ENCODE measurements at places on chromosomes 12 and 14.

DNA sequence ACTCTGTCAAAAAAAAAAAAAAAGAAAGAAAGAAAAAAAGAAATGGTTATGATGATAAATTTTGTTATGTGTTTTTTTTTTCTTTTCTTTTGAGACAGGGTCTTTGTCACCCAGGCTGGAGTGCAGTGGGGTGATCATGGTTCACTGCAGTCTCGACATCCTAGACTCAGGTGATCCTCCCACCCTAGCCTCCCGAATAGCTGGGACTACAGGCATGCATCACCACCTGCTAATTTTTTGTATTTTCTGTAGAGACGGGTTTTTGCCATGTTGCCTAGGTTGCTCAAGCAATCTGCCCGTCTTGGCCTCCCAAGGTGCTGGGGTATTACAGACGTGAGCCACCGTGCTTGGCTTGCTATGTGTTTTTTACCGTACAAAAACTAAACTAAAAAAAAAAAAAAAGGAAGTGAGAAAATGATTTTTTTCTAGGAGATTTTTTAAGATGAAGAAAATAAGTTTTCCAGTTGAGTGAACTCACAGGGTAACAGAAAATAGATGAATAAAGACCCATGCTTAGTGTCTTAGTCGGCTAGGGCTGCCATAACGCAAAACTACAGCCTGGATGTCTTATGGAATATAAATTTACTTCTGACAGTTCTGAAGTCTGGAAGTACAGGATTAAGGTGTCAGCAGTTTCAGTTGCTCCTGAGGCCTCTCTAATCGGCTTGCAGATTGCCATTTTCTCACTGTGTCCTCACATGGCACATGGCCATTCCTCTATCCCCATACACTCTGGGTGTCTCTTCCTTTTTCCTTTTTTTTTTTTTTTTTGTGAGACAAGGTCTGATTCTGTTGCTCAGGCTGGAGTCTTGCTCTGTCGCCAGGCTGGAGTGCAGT, 13.2 kb upstream of the APOF start:
- no peak for DNase-seq

DNA sequence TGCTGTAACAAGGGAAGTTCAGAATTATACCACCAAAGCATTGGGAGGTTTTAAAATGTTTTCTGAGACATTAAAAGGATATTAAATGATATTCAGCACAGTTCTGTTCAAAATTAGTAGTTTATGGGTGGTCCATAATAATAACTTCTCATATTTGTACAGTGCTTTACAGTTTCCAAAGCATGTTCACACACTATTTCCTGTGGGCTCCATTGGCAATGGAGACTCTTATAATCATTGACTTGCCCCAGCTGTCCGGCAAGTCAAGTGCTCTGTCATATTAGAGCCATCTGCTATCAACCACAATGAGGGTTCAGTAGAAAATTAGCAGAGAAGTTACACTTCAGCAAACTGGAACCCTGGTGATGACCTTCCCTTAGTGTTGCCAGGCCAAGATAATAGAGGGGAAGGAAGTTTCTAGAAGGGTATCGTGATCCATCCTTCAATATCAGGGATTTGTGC, 526.6 kb upstream of the CCDC196 start:
- peak; percentile 47 for DNase-seq

- no peak for DNase-seq
These were observed 80.0 kb downstream of the IFNG-AS1 start for GRCh38 chr12:68069275-68069674.

GRCh38 chr12:128699106-128699505, 124.7 kb downstream of the SLC15A4 start:
- DNase-seq = no peak

- no peak for DNase-seq
These were observed 62.3 kb downstream of the FZD10 start for GRCh38 chr12:130224613-130225012.

- no peak for DNase-seq
These were observed 43.1 kb downstream of the STX2 start for GRCh38 chr12:130795906-130796305.

DNA sequence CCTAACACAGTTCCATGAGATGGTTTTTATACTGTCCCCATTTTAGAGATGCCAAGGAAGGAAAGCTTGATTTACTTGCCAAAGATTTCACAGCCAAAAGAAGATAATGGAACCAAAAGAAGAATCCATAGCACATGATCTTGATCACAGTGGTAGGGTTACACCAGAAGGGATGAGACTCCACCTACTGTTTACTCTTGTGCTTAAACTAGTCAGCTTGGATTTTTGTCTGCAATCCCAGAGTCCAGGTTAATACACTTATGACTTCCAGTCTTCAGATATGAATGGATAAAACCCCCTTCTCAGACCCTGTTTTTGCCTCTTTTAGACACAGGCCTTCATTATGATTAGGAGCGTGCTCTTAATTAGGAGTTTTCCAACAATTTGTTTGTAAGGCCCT, 454.2 kb downstream of the AEBP2 start:
- DNase-seq = peak; percentile 9

- DNase-seq = no peak
These were observed 943.2 kb downstream of the TMTC2 start for GRCh38 chr12:83629931-83630330.

DNA sequence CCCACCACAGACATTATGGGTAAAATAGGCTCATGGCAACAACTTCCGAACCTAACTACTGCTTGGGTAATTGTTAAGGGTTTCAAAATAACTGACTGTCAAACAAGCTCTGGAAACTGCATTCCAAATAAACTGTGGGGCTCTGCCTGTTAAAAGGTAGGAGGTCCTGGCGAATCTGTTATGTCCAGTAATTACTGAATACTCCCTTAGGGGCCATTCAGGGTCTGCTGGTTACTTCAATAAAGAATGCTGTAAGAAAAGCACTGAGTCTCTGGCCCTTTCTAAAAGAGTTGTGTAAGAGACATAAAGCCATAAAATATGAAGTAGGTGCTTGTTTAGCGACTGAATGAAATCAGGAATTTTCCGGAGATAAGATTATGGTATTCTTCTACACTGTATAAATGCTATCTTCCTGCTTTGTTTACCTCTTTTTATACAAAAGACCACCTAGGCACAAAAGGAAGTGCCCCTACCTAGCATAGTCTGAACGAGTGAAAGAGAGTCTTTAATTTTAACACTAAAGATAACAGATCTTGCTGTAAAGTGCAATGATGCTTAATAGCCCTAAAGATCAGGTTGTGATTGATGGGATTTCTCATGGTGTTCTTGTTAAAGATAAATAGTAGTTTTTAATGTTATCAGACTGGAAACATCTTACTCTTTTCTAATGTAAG, 127.8 kb downstream of the FBXL14 start:
- no peak for DNase-seq

DNA sequence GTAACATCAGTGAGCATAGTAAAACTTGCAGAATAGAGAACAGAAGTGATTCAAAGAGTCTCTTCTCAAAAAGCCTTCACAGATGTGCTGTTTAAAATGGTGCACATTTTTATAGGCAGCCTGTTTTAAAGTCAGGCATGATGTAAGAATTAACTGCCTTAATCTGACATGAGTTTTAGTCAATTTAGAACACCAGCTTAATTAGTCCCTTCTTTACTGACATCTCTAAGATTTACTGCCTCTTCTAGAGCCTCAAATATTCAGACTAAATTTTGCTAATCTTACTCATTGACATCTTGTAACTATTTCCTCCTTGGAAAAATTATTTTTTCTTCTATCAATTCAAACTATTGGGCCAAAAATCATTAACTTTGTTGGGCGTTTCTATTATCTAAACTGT, 782.5 kb downstream of the C12orf50 start:
- no peak for DNase-seq

DNA sequence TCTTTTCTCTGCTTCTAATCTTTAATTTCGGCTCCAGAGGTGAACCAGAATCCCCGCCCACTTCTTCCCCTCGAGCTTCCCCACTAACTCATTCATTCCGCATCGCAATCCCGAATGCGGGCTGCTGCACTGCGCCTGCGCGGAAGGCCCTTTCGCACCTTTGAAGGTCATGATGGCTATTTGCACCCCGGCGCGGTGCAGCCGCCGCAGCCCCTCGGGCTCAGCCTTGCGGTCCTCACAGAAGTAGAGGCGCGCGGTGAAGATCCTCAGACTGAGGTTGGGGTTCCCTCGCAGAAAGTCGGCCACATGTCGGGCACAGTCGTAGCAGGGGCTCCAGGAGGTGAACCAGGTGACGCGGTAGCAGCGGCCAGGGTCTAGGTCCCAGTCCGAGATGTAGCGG, 7.6 kb downstream of the AICDA start:
- no peak for DNase-seq

- peak; percentile 42 for DNase-seq
These were observed 15.5 kb downstream of the PLEK2 start for GRCh38 chr14:67396381-67396970.

DNA sequence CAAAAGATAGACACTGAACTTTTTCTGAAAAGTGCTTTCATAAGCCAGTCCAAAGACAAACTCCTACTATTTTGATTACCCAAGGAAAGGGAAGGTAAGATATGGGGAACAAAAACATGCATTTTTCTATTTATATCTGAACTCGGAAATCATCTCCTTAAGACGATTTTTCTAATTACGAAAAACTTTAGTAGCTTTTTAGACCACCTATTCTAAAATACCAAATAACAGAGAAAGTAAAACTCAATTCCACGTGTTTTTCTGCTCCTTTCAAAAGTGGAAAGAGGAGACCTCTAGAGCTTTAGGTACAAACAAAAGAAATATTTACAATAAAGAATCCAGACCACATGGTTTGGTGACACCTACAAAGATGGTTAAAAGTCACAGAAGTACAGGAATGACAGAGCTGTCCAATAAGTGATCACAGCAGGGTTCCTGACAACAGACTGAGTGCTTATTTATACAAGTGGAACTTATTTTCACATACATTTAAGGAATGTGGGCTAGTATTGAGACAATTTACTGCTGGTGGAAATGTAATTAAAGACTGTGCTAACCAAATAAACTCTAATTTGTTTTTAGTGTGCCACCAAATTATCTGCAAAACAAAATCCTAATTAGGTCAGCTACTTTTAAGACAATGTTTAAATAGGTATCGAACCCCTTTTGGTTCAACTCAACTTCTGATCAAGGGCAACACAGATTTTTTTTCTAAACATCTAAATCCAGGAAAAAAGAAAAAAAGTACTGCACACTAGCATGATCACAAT, 2.4 kb downstream of the LRIG3 start:
- peak; percentile 39 for DNase-seq

DNA sequence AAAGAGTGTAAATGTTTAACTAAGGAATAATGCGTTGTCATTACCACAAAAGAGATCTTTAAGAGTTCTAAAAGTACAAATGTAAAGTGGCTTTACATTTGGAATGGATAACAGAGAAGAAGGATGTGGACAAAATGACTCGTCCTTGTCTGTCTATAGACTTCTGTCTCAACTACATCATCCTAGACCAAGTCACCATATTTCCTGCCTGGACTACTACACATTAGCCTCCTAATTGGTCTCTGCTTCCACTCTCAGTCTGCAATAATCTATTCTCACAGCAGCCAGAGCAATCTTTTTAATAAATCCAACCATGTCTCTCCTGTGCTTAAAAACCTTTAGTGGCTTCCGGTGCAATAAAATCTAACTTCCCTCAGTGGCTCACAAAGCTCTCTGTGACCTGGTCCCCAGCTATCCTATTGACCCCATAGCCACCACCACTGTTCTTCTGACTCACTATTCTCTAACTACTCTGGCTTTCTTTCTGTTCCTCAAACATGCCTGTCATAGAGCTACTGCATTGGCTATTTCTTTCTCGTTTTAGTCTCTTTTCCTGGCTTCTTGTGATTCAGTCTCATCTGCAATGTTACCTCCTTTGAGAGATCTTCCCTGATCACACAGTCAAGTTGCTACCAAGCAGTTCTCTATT, 91.1 kb downstream of the MYF5 start:
- DNase-seq = peak; percentile 20

GRCh38 chr12:15732341-15733061, 56.7 kb downstream of the EPS8 start:
- DNase-seq = peak; percentile 93

Measured in kidney tubule cell (primary cell).